Ovary (tissue), 10 donors: ENCODE measurements at places on chromosomes 2 and 18. TPM values are rescaled to one million over a fixed set of nuclear protein-coding genes. Genes with fewer than 3 reads are reported as not detected.

GRCh38 chr2:218472988-218473387, 54.1 kb downstream of the VIL1 start:
- H3K4me1 ChIP-seq, result no peaks in the 10 kb centered on the region
- no peaks in the 10 kb centered on the region for H3K36me3 ChIP-seq
- DNase-seq, result no peak
- no peaks in the 10 kb centered on the region for H3K27me3 ChIP-seq
- H3K4me3 ChIP-seq, result no peak overlapping the region
- no peak overlapping the region for H3K27ac ChIP-seq

GRCh38 chr18:45730832-45731575, 7.0 kb downstream of the SLC14A1 start:
- no peak overlapping the region for H3K4me3 ChIP-seq
- no peak for DNase-seq
- no peaks in the 10 kb centered on the region for H3K27me3 ChIP-seq
- H3K4me1 ChIP-seq, result no peaks in the 10 kb centered on the region
- H3K36me3 ChIP-seq, result no peaks in the 10 kb centered on the region

DNA sequence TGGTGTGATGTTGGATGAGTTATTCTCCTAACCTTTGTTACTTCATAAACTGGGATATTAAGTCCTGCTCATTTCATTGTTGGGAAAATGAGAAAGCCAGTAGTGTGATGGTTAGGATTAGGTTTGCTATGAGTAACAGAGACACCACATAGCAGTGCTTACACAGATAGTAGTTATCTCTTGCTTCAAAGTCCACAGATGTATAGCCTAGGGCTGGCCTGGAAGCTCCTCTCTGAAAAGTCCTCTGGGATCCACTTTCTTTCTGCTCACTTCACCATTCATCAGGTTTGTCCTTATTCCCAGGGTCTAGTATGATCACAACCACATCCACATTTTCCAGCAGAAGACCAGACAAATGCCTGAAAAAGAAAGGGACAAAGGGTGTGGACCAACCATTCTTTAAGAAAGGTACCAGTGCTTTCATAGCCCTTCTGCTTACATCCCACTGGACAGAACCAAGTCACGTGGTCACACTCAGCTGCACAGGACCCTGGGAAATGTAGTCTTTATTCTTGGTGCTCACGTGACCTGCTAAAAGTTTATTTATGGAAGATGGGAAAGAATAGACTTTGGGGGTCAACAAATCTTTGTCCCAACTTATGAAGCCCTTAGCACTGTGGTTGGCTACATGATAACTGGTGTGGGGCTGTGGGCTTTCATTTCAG, 108.9 kb downstream of the INSIG2 start:
- H3K4me3 ChIP-seq, result no peak overlapping the region
- H3K4me1 ChIP-seq, result no peaks in the 10 kb centered on the region
- no peak overlapping the region for H3K27ac ChIP-seq

ROCK1 gene
- total RNA-seq, result 47.7 TPM
